ENCODE measurements at places on chromosomes 5 and 9. TPM values are rescaled to one million over a fixed set of nuclear protein-coding genes. Genes with fewer than 3 reads are reported as not detected.

The RNF208 gene
- 0.14 TPM for total RNA-seq

The EIF4E1B gene
- total RNA-seq: not detected

The SAP30L gene
- 40.6 TPM for total RNA-seq

The FBXL7 gene
- total RNA-seq: 23.1 TPM

The CCNI2 gene
- total RNA-seq: 0.51 TPM

The MAPKAP1 gene
- 82.5 TPM for total RNA-seq

The OBP2B gene
- total RNA-seq: not detected

The PSMB7 gene
- 180 TPM for total RNA-seq

The POLR1E gene
- total RNA-seq: 16.4 TPM

The EPB41L4A gene
- total RNA-seq: 33.5 TPM

The RANBP3L gene
- not detected for total RNA-seq

The LAMC3 gene
- total RNA-seq: 0.51 TPM

The HK3 gene
- not detected for total RNA-seq

The SV2C gene
- total RNA-seq: not detected

The FOXD4L5 gene
- not detected for total RNA-seq

The SLC2A6 gene
- 42.1 TPM for total RNA-seq

The PCDHB2 gene
- 0.88 TPM for total RNA-seq

The MARCHF11 gene
- total RNA-seq: not detected

The KYAT1 gene
- total RNA-seq: 9.7 TPM

The FOXD4L4 gene
- 0.17 TPM for total RNA-seq

The CTNND2 gene
- not detected for total RNA-seq

The IFNK gene
- not detected for total RNA-seq

The PCDHB7 gene
- 0.68 TPM for total RNA-seq

The PCDHA2 gene
- total RNA-seq: not detected

The QRFP gene
- total RNA-seq: not detected

The DMRT2 gene
- not detected for total RNA-seq

The NACC2 gene
- 21.6 TPM for total RNA-seq

The ABLIM3 gene
- total RNA-seq: 41.3 TPM

The SURF2 gene
- total RNA-seq: 11.7 TPM

The C5orf58 gene
- total RNA-seq: not detected

The FUBP3 gene
- total RNA-seq: 27.4 TPM

The OLFM1 gene
- 17.2 TPM for total RNA-seq

The CTSL gene
- total RNA-seq: 345 TPM

The FREM1 gene
- under 0.01 TPM for total RNA-seq

The PDE6A gene
- total RNA-seq: 0.05 TPM

Measured in dermis blood vessel endothelial cell (primary cell).